ENCODE measurements at places on chromosomes 6 and 20.

GRCh38 chr20:20207291-20207690, 155.0 kb downstream of the CFAP61 start:
- DNase-seq, result no peak

- peak; percentile 22 for DNase-seq
Measured at GRCh38 chr6:146770965-146771735, 172.4 kb downstream of the ADGB start.

DNA sequence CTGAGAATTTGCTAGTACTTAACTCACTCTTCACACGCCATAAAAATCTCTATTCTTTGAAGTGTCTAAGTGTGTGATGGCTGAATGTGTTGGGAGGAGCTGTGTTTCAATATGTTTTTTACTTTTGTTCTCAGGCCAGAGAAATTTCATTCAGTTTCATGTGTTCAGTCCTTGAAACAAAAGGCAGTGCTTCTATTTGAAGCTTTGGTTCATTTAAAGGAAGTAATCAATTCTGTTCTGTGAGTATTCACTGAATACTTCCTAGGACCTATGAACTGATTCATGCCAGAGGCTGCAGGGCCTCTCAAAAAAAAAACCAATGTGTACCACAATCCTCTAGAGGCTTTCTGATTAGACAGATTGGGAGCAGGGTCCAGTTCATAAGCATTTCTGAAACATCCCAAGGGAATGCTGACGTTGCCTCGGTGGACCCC, 12.4 kb upstream of the F13A1 start:
- no peak for DNase-seq

DNA sequence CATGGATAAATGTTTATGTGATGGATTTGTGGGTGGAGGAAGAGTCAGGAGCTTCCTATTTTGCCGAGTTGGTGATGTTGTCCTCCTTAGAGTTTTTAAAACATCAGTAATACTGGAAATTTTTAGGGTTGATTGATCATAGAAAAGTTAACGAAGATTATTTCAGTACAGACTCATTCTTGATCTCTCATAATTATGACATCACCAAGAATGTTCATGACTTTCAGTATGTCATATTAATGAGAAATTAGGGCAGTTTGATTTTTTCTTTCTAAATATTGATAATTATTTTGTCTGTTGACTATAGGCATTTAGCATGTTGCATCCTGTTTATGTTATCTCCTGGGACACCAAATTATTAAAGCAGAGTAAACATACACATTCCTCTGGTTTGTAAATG, 512.2 kb downstream of the CD109 start:
- no peak for DNase-seq

- DNase-seq, result peak; percentile 21
Measured at GRCh38 chr6:108966855-108967755, 118.9 kb downstream of the ARMC2 start.

- DNase-seq, result no peak
Measured at GRCh38 chr6:118748311-118749062, 97.1 kb upstream of the CEP85L start.

DNA sequence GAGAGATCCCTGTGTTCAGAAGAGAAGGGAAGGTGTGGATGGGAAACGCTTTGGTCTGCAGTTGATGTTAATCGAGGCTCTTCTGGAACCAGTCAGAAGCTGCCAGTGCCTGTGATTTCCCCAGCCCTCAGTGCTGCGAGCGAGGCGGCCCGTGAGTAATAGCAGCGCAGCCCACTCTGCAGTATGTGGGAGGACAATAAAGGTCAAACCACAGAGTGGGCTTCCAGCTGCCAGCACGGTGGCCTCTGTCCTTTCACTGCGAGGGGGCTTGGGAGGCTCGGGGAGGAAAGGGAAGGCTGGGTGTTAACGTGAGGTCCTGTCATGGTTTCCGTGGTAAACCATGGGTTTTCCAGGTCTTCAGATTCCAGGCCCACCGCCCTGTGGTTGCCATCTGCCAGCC, 32.3 kb upstream of the TAGAP start:
- DNase-seq, result peak; percentile 57

DNA sequence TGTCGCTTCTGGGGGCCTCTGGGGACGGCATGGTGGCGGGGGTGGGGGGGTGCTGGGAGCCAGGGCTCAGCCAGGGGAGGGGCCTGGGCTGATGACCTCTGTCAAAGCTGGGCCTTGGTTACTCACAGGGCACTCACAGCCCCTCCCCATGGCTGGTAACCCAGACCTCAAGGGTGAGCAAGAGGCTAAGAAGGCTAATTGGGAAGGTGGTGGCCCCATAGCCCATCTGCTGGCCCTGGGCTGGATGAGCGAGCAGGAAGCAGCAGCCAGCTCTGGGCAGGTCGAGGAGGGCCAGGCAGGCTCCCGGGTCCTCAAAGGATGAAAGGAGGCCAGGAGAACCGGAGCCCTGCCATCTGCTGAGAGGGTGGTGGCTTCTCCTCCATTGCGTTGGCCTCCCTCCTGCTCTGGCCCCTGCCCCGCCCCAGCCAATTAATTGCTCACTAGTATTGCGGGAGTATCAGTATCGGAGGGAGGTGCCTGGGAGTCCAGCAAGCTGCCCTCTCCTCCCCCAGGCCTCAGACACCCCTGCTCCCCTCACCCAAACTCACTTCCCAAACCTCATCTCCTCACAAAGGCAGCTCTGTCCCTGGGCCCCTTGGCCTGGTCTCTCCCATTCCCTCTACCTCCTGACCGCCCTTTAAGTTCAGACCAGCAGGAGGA, 1.0 kb upstream of the CDSN start:
- no peak for DNase-seq

GRCh38 chr20:56517641-56518040, 6.9 kb upstream of the FAM209A start:
- DNase-seq, result no peak

- DNase-seq, result peak; percentile 58
Measured at GRCh38 chr20:35490736-35491181, 35.4 kb downstream of the CEP250 start.

GRCh38 chr6:64046746-64047208, 411.2 kb downstream of the PHF3 start:
- no peak for DNase-seq

GRCh38 chr6:2730353-2731107, 20.2 kb downstream of the MYLK4 start:
- DNase-seq, result no peak

- DNase-seq, result no peak
Measured at GRCh38 chr6:117718895-117719294, 43.6 kb downstream of the NUS1 start.

DNA sequence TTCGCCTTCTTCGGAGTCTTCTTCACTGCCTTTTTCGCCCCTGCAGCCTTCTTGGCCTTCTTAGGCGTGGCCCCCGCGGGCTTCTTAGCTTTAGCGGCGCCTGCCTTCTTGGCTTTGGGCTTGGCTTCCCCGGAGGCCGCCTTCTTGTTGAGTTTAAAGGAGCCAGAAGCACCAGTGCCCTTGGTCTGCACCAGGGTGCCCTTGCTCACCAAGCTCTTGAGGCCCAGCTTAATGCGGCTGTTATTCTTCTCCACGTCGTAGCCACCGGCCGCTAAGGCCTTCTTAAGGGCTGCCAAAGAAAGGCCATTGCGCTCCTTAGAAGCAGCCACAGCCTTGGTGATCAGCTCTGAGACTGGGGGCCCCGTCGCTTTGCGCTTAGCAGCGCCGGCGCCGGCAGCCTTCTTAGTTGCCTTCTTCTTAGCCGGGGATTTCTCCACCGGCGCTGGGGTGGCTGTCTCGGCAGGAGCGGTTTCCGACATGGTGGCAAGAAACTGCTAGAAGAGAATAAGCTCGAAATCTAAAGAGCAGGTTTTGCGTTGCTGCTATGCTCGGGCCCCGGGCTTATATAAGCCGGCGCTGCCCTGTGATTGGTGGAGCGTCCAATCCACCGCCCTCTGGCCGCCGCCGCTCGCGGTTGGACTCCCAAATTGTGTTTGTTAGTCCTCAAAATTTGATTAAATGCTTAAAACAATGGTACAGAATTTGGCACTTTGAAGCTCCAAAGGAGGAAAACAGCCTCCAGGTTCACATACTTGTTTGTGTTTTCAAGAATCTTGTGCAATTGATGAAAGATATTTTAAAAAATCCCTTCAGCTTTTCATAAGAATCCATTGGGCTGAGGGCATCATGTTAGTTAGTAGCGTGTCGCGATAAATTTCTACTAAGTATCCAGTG, 44.9 kb downstream of the OR2B2 start:
- DNase-seq, result peak; percentile 54

GRCh38 chr20:24452498-24453127, 16.8 kb upstream of the SYNDIG1 start:
- DNase-seq, result no peak

GRCh38 chr20:12883507-12883885, 125.3 kb upstream of the SPTLC3 start:
- DNase-seq, result no peak

DNA sequence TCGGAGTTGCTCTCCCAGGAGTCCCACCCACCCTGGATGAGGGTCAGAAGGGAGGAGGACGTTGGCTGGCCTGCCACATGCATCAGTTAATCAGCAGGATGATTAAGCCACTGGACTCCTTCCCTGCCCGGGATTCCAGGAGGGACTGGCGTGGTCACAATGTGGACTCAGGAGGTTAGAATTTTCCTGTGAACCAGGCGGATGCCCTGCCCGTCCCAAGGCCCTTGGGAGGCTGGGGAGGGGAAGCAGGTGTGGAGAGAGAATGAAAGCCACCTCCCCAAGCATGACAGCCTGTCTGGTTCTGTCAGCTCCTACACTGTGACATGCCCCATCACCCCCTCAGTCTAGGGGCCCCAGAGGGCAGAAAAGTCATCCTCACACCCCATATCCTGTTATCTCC, 11.6 kb upstream of the ITPR3 start:
- no peak for DNase-seq

- no peak for DNase-seq
Measured at GRCh38 chr6:32436995-32437836, 2.5 kb upstream of the HLA-DRA start.

GRCh38 chr6:168093071-168093505, 14.1 kb upstream of the FRMD1 start:
- no peak for DNase-seq

DNA sequence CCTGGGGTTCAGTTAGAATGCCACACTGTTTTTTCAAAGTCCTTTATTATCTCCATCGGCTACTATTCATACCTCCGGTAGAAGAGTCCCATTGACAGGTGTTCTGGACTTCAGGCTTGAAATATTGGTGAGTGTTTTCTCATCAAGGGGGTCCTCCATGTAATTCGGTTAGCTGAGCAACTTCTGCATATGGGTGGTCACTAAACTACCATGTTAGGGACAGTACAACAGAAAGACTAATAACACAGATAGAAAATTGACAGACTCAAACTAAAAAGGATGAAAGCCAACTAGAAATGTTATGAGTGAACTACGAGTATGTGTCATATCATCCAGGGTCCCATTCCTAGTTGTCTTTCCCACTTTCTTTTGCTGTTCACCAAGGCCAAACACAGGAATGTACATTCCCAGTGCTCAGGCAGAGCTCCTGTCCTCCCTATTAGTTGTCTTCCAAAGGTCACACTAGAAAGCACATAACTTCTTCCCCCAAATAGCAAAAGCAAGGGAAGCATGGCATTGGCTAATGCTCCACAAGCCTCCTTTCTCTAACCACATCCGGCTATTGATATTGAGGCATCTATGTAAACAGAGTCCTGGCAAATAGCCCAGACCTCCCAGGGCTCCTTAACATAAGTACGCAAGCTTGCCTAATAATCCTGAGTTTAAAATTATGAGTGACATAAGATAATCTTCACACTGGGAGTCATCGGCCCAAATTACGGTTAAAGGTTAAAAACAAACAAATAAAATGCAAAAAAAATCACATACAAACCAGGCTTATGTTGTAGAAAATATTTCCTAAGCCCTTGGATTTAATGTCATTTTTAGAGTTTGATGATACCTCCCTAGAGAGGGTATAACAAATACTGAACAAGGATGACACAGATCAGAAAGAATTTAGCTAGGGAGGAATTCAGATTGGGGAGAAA, 13.2 kb downstream of the CCN2 start:
- DNase-seq, result no peak

- DNase-seq, result no peak
Measured at GRCh38 chr6:170091639-170092579, 199.0 kb downstream of the DLL1 start.

GRCh38 chr6:40543146-40543545, 44.0 kb downstream of the LRFN2 start:
- DNase-seq, result no peak

GRCh38 chr6:168535711-168536110, 94.7 kb downstream of the SMOC2 start:
- no peak for DNase-seq

- DNase-seq, result no peak
Measured at GRCh38 chr6:157406661-157407060, 25.7 kb downstream of the ZDHHC14 start.

GRCh38 chr20:50560867-50561266, 50.7 kb downstream of the PTPN1 start:
- peak; percentile 23 for DNase-seq

DNA sequence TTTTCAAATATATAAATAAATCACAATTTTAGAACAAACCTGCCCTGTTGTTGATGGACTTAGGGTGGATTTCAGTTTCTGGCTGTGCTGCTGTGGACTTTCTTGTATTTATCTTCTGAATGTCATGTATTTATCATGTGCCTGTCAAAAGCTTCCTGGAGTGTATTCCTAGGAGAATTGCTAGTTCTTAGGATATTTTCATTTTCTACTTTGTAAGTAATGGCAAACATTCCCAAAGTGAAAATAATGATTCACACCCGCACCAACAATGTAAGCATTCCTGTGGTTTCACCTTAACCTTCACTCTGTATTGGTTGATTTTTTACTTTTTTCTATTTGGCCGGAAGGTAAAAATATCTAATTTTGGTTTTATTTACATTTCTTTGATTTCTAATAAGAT, 387.8 kb downstream of the SMOC2 start:
- no peak for DNase-seq

- DNase-seq, result no peak
Measured at GRCh38 chr20:46255440-46256104, 52.7 kb downstream of the CDH22 start.

- no peak for DNase-seq
Measured at GRCh38 chr20:35006009-35006408, 50.3 kb downstream of the MYH7B start.

GRCh38 chr6:100435299-100435698, 29.4 kb downstream of the SIM1 start:
- no peak for DNase-seq

- DNase-seq, result peak; percentile 7
Measured at GRCh38 chr6:114007516-114007915, 36.6 kb upstream of the HDAC2 start.
